ENCODE measurements at places on chromosomes 6 and 20. TPM values are rescaled to one million over a fixed set of nuclear protein-coding genes. Genes with fewer than 3 reads are reported as not detected.

COL9A3 gene
- 2.3 TPM for polyA plus RNA-seq

GRCh38 chr20:34104059-34104458 lies 8.0 kb downstream of the EIF2S2 start:
- no peak for DNase-seq

ARMC12 gene
- 0.69 TPM for polyA plus RNA-seq

DNA sequence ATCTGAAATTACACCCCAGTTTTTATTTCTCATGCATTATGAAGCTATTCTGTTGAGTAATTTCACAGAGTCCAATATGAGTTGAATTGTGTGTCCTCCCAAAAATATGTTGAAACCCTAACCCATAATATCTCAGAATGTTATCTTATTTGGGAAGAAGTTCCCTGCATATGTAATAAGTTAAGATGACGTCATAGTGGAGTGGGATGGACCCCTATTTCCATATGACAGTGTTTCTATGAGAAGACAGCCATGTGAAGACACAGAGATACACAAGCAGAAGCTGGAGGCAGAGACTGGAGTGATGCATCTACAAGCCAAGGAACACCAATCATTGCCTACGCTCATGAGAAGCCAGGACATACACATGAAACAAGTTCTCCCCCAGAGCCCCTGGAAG lies 81.3 kb downstream of the RFPL4B start:
- no peak for DNase-seq

OPN5 gene
- not detected for polyA plus RNA-seq

HTR1B gene
- polyA plus RNA-seq, result 0.26 TPM

DNA sequence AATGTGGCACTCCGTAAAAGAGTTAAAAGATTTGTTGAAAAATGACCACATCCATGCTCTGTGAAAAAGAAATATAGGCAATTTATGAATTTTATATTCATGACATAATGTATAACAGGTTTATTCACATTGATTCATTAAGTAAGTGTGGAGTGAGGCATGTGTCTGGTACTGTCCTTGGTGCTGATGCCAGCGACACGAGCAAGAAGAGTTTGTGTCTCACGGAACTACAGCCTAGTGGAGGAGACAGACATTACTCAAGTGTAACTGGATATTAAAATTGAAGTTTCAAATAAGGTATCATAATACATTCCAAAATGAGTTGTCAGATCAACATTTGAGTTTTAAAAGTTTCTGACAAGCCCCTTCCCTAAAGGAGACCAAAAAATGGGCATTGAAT lies 158.2 kb upstream of the PRND start:
- DNase-seq, result peak; percentile 72

TFAP2C gene
- polyA plus RNA-seq, result 0.65 TPM

DNA sequence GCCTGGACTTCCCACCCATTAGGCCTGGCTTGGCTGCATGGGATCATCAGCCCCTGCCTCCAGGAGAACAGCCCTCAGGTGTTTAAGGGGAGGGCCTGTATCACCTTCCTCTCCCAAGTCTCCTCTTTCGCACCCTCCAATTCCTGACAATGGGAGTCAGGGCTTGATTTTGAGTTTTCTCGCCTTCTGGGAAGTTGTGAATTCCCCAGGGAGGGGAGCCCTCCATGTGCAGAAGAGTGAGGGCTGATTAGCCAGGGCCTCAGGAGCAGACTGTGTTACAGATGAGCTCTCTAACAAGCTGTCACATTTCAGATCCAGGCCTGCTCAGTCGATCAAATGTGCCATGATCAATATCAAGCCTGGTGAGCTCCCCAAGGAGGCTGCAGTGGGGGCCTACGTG lies 42.4 kb downstream of the CNBD2 start:
- no peak for DNase-seq

GRCh38 chr6:149032599-149033405 lies 284.7 kb upstream of the TAB2 start:
- DNase-seq, result no peak

All from kidney (tissue), 22 donors.